ENCODE measurements at places on chromosomes 2 and 18. TPM values are rescaled to one million over a fixed set of nuclear protein-coding genes. Genes with fewer than 3 reads are reported as not detected.

GRCh38 chr2:229087843-229088516 lies 183.1 kb downstream of the PID1 start:
- no peak for DNase-seq
- H3K4me3 ChIP-seq: no peak overlapping the region
- H3K27me3 ChIP-seq: peaks cover 2% of the 10 kb centered on the region
- H3K4me1 ChIP-seq: peaks cover 35% of the 10 kb centered on the region
- H3K27ac ChIP-seq: peak overlapping the region; percentile 24

DNA sequence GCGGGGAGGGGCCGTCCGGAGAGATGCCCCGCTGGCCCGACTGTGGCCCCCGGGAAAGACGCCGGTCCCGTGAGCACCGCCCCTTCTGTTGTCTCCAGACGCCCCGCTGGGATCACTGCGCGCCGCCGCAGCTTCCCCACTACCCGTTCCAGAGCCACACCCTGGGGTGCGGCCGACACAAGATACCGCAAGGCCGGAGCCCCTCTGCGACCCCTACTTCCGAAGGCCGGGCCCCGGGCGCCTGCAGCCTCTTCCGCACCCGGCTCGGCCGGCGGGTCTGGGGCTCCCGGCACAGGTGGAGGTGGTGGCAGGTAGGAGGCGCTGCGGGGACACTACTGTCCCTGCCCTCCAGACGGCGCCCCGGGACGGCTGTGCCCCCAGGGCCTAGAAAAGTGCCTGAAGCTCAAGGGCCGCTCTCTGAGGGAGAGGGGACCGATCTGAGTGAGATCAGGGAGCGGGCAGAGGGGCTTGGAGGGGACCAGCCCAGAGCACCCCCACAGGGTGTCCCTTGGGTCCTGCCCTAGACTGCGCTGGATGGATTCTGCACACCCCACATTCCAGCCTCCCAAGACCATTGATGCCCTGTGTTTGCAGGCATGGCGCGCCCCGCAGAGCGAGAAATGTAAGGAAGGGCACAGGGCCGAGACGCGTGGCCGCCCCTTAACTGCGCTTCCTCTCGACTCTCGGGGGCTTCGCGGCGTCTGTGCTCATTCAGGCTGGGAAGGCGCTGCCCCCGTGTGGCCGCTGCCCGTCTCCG lies 80.0 kb downstream of the GFPT1 start:
- H3K36me3 ChIP-seq: no peaks in the 10 kb centered on the region
- H3K4me1 ChIP-seq: peaks cover 34% of the 10 kb centered on the region
- peak overlapping the region; percentile 16 for H3K27ac ChIP-seq
- peaks cover 34% of the 10 kb centered on the region for H3K27me3 ChIP-seq

- no peaks in the 10 kb centered on the region for H3K36me3 ChIP-seq
- no peak for DNase-seq
- no peaks in the 10 kb centered on the region for H3K4me1 ChIP-seq
- H3K4me3 ChIP-seq: no peak overlapping the region
- no peak overlapping the region for H3K27ac ChIP-seq
- H3K27me3 ChIP-seq: peaks cover 21% of the 10 kb centered on the region
These were observed 390.2 kb downstream of the THSD7B start for GRCh38 chr2:137155356-137156104.

DNA sequence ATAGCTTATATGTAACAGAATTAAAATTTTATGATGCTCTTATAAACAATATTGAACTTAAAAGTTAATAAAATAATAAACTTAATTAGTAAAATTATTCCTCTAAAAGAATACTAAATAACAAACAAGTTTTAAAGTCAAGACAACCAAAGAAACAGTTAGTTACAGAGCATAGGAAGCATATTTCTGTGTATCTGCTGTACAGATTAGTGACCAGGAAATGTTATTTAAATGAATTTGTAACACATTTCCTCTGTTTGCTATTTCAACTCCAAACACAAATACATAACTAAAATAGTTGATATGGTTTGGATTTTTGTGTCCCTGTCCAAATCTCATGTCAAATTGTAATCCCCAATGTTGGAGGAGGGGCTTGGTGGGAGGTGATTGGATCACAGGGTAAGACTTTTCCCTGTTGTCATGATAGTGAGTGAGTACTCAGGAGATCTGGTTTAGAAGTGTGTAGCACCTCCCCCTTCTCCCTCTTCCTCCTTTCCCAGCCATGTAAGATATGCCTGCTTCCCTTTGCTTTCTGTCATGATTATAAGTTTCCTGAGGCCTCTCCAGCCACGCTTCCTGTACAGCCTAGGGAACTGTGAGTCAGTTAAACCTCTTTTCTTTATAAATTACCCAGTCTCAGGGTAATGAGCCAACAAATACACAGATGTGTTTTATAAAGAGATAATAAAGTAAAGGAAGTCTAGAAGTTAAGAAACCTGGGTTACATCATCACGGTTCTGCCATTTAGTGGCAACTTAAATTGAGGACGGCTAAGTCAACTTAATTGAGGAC lies 51.8 kb downstream of the ROCK2 start:
- peaks cover 13% of the 10 kb centered on the region for H3K4me1 ChIP-seq
- H3K27ac ChIP-seq: peak overlapping the region; percentile 77
- no peak overlapping the region for H3K4me3 ChIP-seq
- H3K27me3 ChIP-seq: no peaks in the 10 kb centered on the region

DNA sequence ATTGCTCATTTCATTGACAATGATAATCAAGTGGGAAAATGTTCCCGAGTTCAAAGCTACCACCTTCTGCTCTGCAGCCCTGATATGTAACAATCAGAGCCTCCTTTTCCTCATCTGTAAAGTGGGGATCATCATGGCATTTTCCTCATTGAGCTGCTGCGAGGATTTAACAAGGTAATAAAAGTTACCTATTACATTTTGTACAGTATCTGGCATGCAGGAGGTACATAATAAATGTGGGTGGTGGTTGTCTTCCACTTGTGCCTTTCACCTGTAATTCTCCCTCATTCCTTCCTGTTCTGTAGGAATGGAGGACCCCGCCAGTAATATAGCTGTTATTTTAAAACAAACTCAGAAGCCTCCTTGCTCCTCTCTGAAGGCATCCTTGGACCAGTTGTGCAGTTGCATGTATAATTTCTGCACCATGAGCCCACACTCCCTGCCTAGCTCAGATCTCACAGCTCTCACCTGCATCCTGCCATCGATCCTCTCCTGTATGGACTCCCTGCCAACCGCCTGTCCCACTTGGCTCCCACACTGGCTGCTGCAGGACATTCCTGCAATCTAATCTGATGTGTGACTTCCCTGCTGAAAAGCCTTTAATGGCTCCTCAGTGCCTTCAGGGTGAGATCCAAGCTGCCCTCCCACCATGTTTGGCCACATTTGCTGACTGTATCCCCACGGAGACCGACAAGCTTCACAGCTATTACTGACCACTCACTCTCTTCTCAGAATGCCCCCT lies 350.4 kb downstream of the EN1 start:
- peaks cover under 1% of the 10 kb centered on the region for H3K36me3 ChIP-seq
- no peak for DNase-seq

DNA sequence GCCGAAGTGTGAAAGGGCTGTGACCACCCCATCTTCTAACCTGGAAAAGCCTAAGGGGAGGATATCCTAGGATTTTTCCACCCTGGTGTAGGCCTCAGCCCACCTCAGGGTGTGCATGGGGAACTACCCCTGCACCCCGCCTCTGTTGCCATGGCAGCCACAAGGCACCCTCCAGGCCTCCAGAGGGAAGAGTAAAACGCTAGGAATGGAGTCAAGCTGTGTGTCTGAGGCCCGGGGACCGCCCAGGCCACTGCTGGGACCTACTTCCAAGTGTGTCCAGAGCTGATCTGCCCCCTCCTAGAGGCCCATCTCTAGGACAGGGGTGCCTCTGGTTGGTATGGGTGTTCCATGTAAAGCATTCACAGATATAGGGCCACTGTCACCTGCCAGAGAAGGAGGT lies 86.7 kb downstream of the PLB1 start:
- no peaks in the 10 kb centered on the region for H3K36me3 ChIP-seq
- no peak overlapping the region for H3K27ac ChIP-seq
- DNase-seq: no peak
- no peaks in the 10 kb centered on the region for H3K4me1 ChIP-seq
- no peaks in the 10 kb centered on the region for H3K27me3 ChIP-seq

- no peak for DNase-seq
- no peak overlapping the region for H3K27ac ChIP-seq
- no peak overlapping the region for H3K4me3 ChIP-seq
- H3K27me3 ChIP-seq: peaks cover 37% of the 10 kb centered on the region
These were observed 168.4 kb downstream of the LOXHD1 start for GRCh38 chr18:46488471-46489213.

DNA sequence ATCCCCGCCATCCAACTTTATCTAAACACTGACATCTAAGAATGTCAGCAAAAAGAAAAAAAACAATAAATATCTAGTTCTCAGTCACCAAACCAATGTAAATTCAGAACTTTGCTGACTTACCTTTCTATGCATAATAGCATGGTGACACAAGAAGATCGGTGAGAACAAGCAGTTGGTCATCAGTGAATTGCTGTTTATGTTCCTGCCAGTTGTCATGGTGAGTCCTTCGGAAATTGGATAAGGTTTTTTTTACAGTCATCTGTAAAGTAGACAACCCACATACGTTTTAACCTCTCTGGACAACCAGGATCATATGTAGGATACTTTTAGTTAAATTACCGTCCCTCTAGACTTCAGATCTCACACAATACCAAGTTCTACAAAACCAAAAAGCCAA lies 6.2 kb upstream of the GPR75 start:
- peaks cover 15% of the 10 kb centered on the region for H3K36me3 ChIP-seq
- H3K4me1 ChIP-seq: peaks cover 16% of the 10 kb centered on the region
- H3K27ac ChIP-seq: peak overlapping the region; percentile 64
- no peaks in the 10 kb centered on the region for H3K27me3 ChIP-seq
- H3K4me3 ChIP-seq: no peak overlapping the region

DNA sequence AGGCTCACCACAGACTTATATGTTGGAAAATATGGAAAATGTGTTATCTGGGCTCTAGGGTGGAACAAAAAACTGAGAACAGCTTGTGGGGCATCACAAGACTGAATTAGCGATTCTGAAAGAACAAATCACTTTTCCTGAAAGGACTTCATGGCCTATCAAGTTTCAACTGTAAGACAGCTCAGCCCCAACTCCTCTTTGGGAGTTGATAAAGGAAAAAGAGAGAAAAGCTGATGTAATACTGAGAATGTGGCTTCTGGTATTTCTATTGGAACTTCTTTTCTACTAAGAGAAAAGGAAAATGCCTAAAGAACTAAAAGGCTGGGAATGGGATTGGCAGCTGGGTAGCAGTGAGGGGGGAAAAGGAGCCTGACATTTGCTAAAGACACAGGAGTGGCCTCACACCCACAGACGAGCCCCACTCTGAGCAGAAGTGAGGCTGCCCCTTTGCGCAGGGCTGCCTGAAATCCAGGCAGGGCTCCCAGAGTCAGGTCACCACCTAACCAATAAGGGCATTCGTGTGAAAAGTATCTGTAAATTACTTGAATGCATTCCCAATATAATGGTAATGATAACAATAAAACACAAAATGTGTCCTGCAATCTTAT lies 75.6 kb downstream of the LRP2 start:
- H3K4me3 ChIP-seq: no peak overlapping the region
- H3K4me1 ChIP-seq: peaks cover 11% of the 10 kb centered on the region
- no peaks in the 10 kb centered on the region for H3K27me3 ChIP-seq
- peaks cover 22% of the 10 kb centered on the region for H3K36me3 ChIP-seq
- no peak for DNase-seq
- peak overlapping the region; percentile 30 for H3K27ac ChIP-seq

DNA sequence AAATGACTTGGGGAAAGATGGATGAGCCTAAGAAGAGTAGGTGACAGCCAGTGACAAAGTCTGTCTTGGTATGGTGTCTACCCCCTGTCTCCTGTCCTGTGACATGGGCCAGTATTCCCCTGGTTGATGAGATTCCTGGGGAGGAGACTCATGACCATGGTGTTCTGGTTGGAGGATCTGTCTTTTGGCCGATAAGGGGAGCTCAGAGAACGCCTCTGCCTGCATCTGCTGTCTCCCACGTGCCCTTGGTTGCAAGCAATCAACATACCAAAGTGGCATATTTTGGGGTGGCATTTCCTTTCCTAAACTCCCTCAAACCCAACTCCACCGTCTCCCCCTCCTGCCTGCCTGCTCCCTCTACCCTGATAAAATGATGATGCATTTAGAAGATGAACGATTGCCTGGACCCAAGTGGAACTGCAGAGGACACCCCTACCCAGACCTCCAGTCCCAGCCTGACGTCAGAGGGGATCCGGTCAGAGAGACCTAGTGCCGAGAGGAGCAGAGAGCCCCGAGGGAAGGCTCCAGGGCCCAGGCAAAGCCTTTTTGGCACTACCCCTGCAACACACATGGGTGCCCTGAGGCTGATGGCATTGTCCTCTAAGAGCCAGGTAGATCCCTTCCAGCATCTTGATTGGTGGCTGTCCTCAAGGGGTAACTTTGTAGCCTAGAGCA lies 124.2 kb upstream of the MSH6 start:
- H3K27ac ChIP-seq: no peak overlapping the region
- H3K4me1 ChIP-seq: peaks cover 17% of the 10 kb centered on the region
- no peaks in the 10 kb centered on the region for H3K36me3 ChIP-seq
- no peaks in the 10 kb centered on the region for H3K27me3 ChIP-seq

DNA sequence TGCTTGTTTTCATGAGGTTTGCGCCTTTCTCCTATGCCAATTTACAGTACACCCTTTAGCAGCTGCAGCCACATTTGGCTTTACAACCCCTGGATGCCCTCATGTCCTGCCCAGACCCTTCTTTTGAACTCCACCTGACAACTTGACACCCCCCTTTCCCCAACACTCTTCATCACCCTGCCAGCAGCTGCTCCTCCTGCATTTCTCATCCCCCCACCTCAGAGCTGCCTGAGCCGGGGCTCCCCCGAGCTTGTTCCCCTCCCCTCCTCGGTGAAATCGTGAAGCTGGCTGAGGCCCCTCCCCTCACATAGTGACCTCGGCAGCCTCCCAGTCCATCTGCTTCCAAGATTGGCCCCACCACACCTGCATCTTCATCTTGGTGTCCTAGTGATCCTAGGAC lies 40.5 kb downstream of the LRRFIP1 start:
- peaks cover 25% of the 10 kb centered on the region for H3K4me1 ChIP-seq
- H3K27ac ChIP-seq: no peak overlapping the region
- no peaks in the 10 kb centered on the region for H3K27me3 ChIP-seq

Gene DNER
- not detected for total RNA-seq

Gene VSNL1
- total RNA-seq: 0.61 TPM

Gene SELENOI
- 32.0 TPM for total RNA-seq

Gene ADD2
- total RNA-seq: 1.3 TPM

Gene MYO5B
- 15.6 TPM for total RNA-seq

Gene DYNAP
- not detected for total RNA-seq

Gene ATG16L1
- total RNA-seq: 20.0 TPM

Gene MBP
- 19.1 TPM for total RNA-seq
